Left lobe of liver (tissue), 2 donors: ENCODE measurements at places on chromosomes 3 and 15. TPM values are rescaled to one million over a fixed set of nuclear protein-coding genes. Genes with fewer than 3 reads are reported as not detected.

GRCh38 chr3:34948517-34948916 lies 690.8 kb upstream of the ARPP21 start:
- DNase-seq: no peak

The ANKRD34C gene
- not detected for total RNA-seq

The CCDC39 gene
- not detected for total RNA-seq

The AVEN gene
- total RNA-seq: 8.9 TPM

- no peak for DNase-seq
Measured at GRCh38 chr3:47404955-47405790, 24.4 kb downstream of the PTPN23 start.

The SCAMP5 gene
- 0.73 TPM for total RNA-seq

DNA sequence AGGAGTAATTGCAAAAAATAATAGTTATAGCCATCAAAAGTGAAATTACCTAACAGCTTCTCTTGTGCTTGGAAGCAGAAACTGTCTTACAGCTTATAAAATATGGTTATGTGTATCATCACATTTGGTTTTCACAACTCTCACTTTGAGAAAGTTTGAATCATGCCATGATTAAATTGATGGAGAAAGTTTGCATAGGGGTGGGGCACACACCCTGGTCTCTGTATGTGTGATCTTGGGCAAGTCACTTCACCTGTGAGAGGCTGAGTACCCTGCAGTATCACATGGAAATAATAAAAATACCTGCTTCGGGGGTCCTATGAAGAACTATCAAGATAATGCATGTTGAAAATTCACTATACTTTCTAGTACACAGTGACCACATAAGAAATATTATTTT lies 471.4 kb downstream of the RAP2B start:
- no peak for DNase-seq

DNA sequence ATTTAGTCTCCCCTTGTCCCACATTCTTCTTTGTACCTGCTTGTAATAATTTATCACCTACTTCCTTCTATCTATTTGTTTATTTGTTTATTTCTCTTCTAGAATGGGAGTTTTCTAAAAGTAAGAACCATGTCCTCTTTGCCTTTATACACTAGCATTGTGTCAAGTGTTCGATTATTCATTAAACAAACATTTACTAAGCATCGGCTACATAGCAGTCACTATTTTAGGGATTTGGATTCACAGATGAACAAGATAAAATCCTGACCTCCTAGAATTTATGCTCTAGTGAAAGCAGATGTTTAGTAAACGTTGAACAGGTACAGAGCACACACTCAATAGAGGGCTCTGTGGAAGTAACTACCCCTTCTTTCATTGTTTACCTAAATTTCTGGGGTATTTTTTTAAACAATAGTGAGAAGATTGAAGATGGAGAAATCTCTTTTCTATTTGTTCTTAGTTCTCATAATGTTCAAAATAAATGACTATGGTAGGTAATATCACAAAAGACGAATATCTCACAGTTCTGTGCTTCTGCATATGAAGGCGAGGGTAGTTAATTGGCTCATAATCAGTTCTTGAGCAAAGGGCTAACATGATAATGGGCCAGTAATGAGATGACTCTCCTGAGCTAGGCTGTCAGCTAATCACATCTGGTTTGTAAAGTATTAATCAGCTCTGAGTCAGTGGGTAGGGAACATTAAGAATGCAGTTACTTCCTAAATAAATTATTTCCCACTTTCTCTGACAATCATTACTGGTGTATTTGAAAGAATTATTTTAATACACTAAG lies 111.9 kb downstream of the SLC9A9 start:
- no peak for DNase-seq

DNA sequence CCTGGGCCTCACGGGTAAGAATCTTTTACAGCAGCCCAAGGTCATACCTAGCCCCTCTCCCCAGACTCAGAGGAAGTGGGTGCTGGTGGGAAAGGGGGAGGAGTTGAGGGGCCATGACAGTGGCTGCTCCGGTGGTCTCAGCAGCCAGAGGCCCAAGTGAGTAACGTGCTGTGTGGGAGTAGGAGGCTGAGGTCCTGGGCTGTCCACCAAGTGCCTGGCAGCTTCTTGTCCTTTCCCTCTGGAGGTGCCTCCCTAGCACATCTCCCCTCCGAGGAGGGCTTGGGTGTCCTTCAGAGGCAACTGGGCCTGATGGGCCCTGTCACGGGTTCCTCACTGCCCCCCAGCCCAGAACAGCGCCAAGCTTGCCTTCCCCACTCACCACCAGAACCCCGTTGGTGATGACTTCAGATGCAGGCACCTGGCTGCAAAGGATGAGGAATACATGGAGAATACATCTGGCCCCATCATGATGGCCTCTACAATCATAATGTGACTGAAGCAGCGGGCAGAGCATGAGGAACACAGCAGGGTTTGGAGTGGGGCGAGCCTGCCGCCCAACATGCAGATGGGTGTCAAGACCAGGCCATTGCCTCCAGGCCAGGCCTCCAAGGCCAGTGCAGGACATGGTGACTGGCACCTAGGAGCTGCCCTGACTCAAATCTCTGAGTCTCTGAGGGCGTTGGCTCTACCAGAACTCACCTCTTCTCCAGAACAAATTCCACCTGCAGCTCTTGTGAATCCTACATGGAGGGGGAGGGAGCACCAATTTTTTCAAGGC lies 3.3 kb downstream of the PLA2G4F start:
- no peak for DNase-seq

GRCh38 chr15:70463453-70463834 lies 299.9 kb downstream of the UACA start:
- no peak for DNase-seq
